WTC11 (cell line): ENCODE measurements at places on chromosomes 6 and 20. TPM values are rescaled to one million over a fixed set of nuclear protein-coding genes. Genes with fewer than 3 reads are reported as not detected.

Gene KCNK15
- 0.24 to 0.37 TPM (median 0.32 TPM) in 3 replicates for total RNA-seq

Gene GTF2H4
- 46.2 to 49.7 TPM (median 49.2 TPM) in 3 replicates for total RNA-seq

Gene CENPB
- 55.3 to 58.7 TPM (median 57.6 TPM) in 3 replicates for total RNA-seq

Gene TOX2
- 1.9 to 3.4 TPM (median 2.4 TPM) in 3 replicates for total RNA-seq

Gene CCM2L
- total RNA-seq: 7.8 to 10.9 TPM (median 9.1 TPM) in 3 replicates

Gene GDAP1L1
- 7.5 to 10.3 TPM (median 8.8 TPM) in 3 replicates for total RNA-seq

Gene SRMS
- total RNA-seq: 0.21 to 0.46 TPM (median 0.26 TPM) in 3 replicates

Gene BAG2
- 7.5 to 8.0 TPM (median 8.0 TPM) in 3 replicates for total RNA-seq

Gene SAMD5
- 0.07 to 0.39 TPM (median 0.21 TPM) in 3 replicates for total RNA-seq
